ENCODE measurements at places on chromosomes 1 and 21.

DNA sequence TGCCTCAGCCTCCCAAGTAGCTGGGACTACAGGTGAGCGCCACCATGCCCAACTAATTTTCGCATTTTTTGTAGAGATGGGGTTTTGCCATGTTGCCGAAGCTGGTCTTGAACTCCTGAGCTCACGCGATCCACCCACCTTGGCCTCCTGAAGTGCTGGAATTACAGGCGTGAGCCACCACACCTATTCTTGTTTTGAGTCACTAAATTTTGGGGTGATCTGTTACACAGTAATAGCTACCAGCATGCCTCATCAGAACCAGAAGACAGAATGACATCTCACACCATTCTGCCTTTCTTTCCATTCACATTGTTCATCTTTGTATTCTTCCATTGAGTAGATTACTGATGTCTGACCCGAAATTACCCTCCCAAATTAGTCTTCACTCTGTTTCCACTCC is 9.1 kb downstream of the RHBDL2 start:
- DNase-seq, result no peak

DNA sequence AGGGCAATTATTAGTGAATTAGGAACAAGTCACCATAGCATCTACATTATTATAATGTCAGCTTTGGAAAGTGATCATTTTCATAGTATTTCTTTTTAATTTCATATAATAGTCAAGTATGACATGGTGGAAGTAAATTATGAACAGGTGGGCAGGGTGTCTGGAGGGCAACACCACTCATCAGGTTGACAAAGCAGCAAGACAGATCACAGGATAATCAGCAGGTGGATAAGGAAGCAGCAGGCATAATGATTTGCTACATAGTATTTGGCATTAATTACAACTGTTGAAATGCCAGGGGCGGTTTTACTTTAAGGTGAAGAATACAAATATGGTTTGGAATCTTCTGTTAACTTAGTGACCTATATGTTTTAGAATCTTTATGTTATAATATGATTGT is 1342.2 kb downstream of the PLA2G4A start:
- DNase-seq, result no peak

GRCh38 chr1:226985839-226986463 is 45.9 kb downstream of the COQ8A start:
- no peak for DNase-seq

GRCh38 chr1:10064416-10065343 is 31.9 kb downstream of the UBE4B start:
- no peak for DNase-seq

DNA sequence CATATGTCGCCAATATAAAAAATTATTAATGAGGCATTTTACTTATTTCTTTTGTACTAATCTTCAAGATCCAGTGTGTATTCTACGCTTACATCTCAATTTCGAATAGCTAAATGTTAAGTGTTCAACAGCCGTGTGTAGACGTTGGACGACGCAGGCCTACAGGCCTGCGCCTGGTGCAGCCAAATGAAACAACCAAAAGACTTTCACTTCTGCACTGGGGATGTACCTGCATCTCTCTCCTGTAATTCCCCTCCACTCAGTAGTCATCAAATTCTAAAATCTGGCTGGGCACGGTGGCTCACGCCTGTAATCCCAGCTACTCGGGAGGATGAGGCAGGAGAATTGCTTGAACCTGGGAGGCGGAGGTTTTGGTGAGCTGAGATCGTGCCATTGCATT is 76.8 kb upstream of the HNRNPU start:
- no peak for DNase-seq

Measured in fibroblast of skin of left quadriceps (primary cell).